ENCODE measurements at places on chromosomes 4 and X.

- no peak for DNase-seq
Observed at GRCh38 chr4:173325007-173325736, 9.0 kb downstream of the HMGB2 start.

- DNase-seq, result no peak
Observed at GRCh38 chrX:17413228-17413627, 38.2 kb downstream of the NHS start.

- no peak for DNase-seq
Observed at GRCh38 chr4:127622621-127622920, 10.2 kb upstream of the INTU start.

DNA sequence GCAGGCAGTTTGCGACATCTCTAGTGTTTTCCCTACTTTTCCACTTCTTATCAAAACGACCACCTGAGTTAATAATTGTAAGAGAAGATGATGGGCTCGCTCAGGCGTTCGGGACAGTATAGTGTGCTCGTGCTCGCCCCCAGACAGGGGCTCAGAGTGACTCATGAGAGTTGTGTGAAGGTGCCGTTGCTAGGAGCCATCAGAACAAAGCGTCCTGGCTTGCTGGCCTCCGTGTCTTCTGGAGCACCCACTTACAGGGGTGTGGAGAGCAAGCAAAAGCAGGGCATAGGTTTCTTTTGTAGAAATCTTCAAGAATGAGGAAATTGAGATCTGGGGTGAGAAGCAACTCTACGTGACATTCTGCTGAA lies 73.0 kb upstream of the ADGRG2 start:
- no peak for DNase-seq

- no peak for DNase-seq
Observed at GRCh38 chr4:78145622-78146021, 88.5 kb downstream of the FRAS1 start.

Data from stimulated activated CD4-positive, alpha-beta T cell treated with anti-CD3 and anti-CD28 coated beads, Interleukin-1b, Interleukin-23, amount 100 ng/mL, for 1 hour (primary cell).